ENCODE measurements at places on chromosomes 6 and 20.

- no peak for DNase-seq
Measured at GRCh38 chr20:48586730-48587129, 241.1 kb downstream of the PREX1 start.

DNA sequence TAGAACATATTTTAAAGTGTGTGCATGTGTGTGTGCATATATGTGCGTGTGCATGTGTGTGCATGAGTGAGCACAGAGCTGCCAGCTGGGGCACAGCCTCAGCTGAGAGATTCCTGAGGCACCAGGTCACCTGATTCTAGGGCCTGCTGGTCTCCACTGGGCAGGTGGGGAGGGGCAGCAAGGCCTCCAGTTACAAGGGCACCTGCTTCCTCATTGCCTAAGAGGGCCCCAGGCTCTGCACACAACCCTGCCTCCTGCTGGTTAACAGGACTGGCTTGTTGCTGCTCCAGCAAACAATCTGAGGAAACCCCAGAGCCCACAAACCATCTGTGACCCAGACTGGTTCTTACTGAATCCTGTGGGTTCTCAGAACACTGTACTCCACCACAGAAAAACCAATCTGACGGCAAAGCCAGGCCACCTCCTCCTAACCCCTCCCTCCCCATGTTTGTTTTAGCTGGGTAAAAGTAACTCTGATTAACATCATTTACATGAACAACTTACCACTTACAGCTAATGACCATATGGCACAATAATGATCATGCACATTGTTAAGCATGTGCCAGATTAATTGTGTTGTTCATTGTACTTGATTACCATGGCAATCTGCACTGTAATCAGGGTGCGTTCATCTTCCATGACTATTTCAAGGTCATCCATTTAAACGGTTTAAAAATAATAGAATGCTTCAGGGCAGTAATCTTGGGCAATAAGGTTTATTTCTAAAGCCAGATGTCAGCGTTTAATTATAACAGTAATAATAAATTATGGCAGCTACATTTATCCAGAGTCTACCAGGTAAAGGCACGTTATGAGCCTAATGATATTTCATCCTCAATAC lies 23.1 kb upstream of the UBE2J1 start:
- no peak for DNase-seq

DNA sequence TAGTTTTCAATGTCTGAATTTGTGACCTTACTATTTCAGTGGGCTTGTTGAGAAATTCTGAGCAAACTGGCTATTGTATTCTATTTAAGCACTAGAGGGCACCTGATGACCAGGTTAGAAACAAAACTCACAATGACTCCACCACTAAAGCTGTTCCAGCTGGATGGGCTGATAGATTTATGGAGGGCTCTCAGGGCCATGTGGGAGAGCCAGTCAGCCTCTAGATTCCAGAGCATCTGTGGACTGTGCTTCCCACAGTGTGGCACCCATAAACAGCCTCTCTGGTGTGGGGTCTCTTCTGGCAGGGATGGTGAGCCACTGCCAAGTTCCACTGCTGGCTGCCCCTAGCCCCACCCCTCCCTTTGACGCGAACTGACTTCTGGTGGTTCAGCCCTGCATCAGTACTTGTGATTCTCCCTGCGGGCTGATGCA lies 29.2 kb downstream of the C6orf58 start:
- no peak for DNase-seq

GRCh38 chr20:25600632-25601031 lies 15.3 kb upstream of the NINL start:
- no peak for DNase-seq

- no peak for DNase-seq
Measured at GRCh38 chr6:37624606-37625574, 72.8 kb downstream of the MDGA1 start.

DNA sequence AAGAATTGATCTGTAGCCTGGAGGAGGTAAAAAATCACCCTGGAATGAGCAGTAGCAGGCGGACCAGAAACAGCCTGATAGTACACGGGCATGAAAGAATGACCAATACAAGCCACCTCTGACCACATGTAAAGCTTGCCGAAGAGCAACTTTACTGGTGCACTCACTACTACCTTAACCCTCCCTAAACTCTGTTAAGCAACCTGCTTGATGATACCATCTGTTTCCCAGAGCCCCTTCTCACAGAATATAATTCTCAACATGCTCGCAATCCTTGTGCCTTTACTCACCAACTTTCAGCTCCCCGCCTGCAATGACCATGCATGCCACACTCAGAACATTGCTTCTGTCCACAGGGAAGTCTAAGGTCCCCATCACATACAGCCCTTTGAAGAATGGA lies 296.5 kb downstream of the PKHD1 start:
- no peak for DNase-seq

DNA sequence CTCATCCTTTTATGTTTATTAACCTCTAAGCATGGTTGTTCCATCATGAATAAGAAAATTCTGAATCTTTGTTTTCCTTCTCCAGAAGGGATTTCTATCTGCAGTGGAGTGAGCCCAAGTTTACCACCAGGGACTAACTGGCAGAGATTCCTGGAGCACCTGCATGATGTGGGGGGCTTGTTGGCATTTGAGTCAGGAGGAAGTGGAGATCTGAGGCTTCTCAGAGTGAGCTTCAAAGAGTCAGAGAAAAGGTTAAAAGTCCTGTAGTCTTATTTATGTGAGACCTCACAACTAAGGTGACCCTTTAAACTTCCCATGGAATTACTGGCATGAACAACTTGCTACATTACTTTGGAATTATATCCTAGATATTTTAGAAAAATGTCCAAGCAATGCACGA lies 138.1 kb upstream of the SLC24A3 start:
- DNase-seq: no peak

DNA sequence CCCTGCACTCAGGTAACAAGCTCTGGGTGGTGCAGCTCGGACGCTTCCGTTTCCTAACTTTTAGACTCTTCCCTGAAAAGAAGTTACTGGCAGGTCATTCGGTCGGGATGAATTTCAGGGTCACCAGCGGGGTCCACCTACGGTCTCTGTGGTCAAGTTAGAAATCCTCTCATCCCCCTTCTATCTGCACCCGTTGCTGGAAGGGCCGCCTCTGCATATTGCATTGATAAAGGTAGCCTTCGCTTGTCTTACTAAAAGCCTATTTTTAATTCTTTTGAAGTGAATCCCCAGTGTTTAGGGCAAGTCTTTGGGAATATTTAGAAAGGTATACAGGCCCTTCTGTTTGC lies 47.3 kb downstream of the LRRN4 start:
- no peak for DNase-seq

- no peak for DNase-seq
Measured at GRCh38 chr6:6825193-6825784, 236.8 kb downstream of the LY86 start.

- DNase-seq: no peak
Measured at GRCh38 chr6:36873612-36874442, 776 bp downstream of the PPIL1 start.

DNA sequence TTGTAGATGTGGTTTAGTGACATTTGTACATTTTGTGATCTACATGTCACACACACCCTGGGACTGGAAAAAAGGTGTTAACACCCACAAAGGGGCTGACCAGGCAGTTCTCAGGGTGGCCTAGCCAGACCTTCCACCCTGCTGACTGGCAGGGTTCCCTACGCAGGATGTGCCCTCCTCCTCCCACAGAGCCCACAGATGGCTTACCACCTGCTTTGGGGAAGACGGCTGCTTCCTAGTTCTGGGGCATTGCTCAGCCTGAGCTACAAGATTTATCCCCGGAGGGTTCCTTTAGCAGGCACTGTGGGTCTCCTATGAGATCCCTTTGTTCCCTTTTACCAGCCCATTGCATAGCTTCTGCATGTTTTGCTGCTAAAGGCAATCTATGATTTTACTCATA lies 35.1 kb downstream of the SNAP25 start:
- DNase-seq: no peak

DNA sequence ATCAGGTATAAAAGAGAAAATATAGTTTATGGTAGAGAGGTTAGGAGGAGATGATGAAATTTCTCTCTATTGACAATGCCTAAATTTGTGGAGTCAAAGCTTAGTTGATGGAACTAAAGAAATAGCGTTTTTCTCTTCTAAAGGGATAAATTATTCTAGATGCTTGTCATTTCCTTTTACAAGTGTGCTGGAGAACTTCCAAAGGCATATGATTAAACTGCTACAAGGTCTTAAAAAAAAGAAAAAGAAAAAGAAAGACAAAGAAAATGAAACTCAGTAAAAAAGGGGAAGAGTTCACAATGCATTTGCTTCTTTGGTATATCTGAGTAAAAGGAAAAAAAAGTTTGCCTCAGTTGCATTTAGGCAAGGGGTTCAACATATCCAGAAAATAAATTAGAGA lies 499.8 kb upstream of the PTCHD4 start:
- no peak for DNase-seq

All from cortex of kidney (tissue), 1 donor.